ENCODE measurements at places on chromosomes 12 and 14.

DNA sequence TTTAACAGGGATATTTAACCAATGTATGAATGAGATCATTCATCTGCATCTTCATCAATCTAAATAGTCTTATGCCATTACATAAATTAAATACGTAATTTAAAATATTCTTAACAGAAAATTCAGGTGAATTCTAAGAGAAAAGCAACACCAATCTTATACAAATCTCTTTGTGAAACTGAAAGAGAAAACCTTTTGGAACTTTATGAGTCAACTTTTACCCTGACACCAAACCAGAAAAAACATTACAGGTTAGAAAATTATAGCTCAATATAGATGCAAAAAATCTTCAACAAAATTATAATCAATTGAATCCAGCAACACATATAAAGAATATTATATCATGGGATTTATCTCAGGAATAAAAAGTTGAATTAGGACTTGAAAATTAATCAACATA, 3.4 kb downstream of the GLIPR1L1 start:
- DNase-seq = no peak

DNA sequence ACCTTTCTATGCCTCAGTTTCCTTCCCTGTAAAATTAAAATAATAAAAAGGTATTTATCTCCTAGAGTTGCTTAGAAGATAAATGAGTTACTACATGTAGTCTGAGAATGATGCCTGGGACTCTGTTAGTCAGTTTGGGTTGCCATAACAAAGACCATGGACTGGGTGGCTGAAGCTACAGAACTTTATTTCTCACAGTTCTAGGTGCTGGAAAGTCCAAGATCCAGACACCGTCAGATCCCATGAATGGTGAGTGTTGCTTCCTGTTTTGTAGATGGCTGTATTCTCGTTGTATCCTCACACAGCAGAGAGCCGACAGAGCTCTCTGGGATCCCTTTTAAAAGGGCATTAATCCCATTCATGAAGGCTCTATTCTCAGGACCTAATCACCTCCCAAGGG, 64.0 kb upstream of the LTA4H start:
- DNase-seq = no peak

- DNase-seq = no peak
Observed at GRCh38 chr12:129762436-129762835, 141.4 kb downstream of the TMEM132D start.

DNA sequence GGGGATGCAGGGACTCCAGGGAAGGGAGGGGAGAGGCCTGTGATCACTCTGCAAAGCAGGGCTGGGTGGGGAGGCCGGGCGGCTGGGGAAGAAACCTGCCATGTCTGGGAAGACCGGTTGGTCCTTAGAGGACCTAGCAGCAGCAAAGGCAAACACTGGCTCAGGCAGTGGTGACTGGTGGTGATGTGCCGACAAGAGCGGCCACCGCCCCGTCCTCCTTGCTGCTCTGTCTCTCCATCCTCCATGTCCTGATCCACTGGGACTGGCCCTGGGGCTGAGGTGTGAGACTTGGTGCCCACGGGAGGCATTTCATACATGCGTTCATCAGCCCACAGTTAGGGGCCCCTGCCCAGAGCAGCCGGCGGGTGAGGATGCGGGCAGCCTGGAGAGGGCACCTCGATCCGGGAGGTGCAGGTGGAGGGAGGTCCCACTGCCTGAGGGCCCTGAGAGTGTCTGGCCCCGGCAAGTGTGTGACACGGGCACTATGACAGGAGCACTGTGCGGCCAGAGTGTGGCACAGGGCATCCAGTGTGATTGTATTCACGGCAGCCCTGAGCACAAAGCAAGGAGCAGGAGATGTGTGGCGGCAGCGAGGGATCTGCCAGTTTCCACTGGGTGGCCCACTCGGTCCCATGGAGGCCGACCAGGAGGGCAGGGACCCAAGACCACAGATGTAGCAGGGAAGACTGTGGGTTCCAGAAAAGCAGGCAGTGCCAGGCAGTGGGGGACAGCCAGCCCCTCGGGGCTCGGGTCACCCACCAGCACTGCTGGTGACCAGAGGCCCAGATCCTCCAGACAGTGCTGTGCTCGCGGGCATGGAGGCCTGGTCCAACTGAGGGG, 13.9 kb downstream of the ANKRD9 start:
- DNase-seq = no peak

Data from stimulated activated CD8-positive, alpha-beta memory T cell treated with anti-CD3 and anti-CD28 coated beads, Interleukin-4, amount 100 ng/mL, for 24 hours (primary cell).